ELR (cell line): ENCODE measurements at places on chromosomes 5 and 9.
A peak's percentile ranks its signal among the peaks of the same experiment; 100 is the strongest.

GRCh38 chr5:55421074-55421529, 113.3 kb downstream of the MTREX start:
- peak; percentile 66 for DNase-seq

- peak; percentile 48 for DNase-seq
Observed at GRCh38 chr5:104344809-104345208, 782.2 kb upstream of the NUDT12 start.

DNA sequence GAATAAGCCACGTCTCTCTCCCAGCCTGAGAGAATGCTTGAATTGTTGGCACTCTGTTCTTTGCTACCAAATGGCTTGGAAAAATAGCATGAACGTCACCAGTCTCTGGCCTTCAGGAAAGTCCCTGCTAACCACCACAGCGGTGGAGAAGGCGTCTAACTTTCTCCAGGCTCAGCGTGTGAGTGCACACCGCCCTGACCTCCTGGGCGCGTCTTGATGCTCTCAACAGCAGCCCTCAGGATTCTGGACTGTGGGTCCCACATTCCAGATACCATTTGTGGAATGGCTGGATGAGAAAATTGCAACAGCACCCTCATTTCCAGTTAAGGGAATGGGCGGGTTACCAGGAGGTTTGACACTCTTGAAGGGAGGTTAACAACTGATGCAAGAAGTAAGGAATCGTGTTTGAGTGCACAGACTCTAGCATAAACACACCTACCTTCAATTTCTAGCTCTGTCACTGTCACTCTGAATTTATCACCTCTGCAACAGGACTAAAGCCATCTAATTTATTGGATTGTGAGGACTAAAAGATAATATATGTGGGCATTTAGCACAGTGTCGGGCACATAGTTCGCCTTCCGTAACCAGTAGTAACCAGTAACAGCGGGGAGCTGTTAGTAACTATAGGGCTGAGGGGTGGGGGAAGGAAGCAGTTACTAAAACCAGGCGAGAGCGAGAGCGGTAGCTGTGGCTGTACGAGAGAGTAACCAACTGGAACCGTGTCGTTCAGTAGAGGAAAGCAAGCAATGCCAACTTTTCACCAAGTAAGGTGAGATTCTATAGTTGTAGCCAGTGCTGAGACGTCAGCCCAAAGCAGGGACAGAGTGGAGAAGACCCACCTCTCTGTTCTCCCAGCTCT, 807 bp upstream of the PLGRKT start:
- peak; percentile 29 for DNase-seq

DNA sequence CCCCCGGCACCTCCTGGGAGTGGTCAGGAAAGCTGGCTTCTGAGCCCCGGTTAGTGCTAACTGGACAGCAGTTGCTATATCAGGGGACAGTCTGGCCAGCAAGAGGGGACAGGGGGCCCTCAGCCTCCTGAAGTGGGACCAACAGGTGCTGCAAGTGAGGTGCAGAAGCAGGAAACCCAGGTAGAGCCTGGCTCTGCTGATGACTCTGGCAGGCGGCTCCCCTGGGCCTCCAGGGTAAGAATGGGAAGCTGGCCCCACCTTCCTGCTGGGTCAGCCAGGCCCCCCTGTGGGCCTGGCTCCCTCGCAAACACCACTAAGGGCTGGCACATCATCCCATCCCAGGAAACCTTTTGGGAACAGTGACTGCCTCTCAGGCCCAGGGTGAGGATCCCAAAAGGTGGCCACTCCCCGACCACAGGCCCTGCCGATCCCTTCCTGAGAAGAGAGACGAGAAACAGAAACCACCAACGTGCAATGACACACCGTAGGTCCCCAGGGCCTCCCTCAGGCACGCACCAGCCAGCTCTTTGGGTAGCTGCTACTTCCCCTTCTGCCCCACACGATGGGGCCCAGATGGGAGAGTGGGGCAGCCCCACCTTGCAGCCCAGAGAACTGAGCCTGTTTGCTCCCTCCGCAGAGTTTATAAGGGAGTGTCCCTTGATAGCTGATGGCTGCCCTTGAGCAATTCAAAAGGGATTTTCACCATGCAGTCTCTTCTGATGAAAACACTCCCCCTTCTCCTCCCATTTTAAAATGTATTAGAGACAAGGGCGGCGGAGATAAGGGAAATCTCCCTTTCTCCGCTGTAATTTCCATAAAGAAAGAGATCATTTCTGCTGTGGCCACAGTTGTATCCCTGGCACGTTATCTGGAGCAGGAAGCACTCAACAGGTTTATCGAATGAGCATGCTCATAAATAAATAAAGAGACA, 76.8 kb downstream of the STK10 start:
- DNase-seq = peak; percentile 74
